SK-MEL-5 (cell line): ENCODE measurements at places on chromosomes 5 and 9. TPM values are rescaled to one million over a fixed set of nuclear protein-coding genes. Genes with fewer than 3 reads are reported as not detected.

GRCh38 chr9:85524531-85524930 lies 217.2 kb downstream of the AGTPBP1 start:
- DNase-seq = peak; percentile 55

DNA sequence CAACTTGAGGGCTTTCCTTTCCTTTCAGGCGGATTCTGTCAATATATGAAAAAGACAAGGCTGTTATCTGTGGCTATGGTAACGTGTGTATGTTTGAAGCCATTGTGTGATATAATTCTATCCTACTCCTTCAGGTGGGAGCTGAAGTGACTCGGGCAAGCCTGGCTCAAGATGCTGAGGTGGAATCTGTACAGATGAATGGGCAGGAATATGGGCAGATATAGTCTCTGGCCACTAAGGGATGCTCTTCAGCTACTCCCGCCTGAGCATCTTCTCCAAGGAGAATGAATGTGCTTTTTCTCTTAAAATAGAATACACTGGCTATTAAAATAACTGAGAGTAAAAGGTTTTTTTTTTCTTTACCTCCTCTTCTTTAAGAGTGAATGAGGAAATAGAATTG lies 244.8 kb downstream of the ADGRV1 start:
- no peak for DNase-seq

DNA sequence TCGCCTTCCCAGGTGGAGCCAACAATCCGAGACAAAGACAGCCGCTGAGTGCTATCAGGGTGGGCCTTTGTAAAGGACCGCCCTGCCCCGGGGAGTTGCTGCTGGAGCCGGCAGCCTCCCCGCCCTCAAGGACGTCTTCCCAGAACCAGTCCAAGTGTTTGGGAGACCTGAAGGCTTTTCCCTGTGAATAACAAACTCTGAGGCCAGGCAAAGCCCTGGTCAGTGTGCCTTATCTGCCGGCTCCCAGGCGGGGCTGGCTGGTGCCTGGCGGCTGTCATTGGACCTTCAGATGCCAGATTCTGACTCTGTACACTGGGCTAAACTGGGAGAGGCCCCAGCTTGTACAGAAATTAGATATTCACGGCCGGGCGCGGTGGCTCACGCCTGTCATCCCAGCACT lies 2.1 kb downstream of the SLC9A3 start:
- no peak for DNase-seq

GRCh38 chr5:180341595-180341994 lies 11.5 kb downstream of the GFPT2 start:
- no peak for DNase-seq

DNA sequence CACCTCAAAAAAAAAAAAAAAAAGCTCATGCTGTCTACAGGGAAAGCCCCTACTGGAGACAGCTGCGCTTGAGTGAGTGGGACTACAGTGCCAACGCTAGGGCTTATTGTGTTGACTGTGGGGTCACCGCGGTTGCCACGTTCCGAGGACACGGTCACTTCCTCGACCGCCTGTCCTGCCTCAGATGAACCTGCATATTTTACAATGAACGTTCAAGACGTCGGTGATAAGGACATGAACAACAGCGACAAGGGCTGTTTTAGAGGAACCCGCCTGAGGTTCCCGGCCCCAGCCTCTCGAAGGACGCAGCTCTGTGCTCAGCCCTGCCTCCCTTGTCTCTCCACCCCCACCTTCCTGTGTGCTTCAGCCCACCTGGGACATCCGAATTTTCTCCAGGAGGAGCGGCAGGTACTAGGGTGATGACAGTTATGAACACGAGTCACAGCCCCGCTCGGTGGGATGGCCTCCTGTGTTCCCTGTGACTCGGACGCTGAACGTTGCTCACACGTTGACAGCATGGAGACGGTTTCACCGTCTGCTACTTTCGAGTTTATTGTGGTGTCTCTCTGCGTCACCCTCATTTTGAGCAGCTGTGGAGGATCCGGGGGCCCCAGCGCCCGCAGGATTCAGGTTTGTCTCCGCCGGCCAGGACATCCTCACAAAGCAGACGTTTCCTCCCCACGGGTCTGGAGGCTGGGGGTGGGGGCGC lies 11.3 kb upstream of the DIPK1B start:
- DNase-seq = no peak

DNA sequence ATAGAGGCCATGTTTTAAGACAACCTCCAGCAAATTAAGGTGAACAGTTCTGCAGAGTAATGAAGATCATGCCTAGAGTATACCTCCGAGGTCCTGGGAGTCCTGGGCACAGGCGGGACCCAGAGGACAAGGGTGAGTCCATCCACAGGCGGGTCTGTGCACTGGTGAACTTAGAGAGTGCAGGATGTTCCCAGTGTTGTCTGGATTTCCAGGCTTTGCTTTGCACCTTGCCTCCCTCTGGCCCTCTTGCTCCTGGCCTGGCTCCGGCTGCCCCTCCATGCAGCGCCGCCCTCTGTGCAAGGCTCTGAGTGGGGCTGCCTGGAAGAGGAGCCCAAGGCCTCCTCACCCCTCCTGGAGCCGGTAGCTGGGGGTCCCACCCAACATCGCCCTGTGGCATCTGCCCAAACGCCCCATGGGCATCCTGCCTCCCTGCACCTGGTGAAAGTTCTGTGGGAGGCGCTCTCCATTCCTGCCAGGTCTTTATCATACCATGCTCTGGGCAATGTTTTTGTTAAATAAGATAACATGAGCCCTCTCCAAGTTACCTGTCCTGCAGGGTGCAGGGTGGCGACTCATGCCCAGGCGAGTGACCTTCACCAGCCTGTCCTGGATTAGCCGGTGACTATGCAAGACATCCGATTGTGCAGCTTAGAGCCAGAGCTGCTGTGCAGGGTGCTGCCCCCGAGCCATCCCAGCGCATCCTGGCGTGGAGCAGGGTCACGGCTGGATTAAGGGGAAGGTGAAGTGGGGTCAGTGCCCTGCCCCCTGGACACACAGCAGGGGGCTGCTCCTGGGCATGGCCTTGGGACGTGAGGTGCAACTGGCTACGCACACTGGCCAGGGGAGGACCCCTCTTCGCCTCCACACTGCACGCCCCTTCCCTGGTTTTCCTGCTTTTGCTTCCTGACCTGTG lies 41.3 kb upstream of the LPCAT1 start:
- DNase-seq = no peak

- DNase-seq = peak; percentile 12
Measured at GRCh38 chr5:82106207-82106606, 134.4 kb downstream of the ATG10 start.

GRCh38 chr5:130164966-130165365 lies 260.7 kb downstream of the CHSY3 start:
- DNase-seq = no peak

DNA sequence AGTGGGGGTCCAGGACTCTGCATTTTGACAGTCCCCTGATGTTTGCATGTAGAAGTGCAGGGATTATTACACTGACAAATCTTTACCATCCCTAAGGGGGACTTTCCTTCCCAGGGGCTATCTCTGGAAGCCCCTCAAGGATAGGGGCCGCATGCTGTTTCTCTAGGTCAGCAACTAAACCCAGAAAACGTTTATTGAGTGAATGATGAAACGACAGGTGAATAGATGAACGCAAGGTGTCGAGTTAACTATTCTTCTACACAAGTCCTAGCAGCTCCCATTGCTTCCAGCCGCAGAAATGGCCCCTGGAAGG lies 281 bp upstream of the HSD17B4 start:
- DNase-seq = no peak

- DNase-seq = no peak
Measured at GRCh38 chr9:135588371-135588770, 26.8 kb downstream of the PAEP start.

DNA sequence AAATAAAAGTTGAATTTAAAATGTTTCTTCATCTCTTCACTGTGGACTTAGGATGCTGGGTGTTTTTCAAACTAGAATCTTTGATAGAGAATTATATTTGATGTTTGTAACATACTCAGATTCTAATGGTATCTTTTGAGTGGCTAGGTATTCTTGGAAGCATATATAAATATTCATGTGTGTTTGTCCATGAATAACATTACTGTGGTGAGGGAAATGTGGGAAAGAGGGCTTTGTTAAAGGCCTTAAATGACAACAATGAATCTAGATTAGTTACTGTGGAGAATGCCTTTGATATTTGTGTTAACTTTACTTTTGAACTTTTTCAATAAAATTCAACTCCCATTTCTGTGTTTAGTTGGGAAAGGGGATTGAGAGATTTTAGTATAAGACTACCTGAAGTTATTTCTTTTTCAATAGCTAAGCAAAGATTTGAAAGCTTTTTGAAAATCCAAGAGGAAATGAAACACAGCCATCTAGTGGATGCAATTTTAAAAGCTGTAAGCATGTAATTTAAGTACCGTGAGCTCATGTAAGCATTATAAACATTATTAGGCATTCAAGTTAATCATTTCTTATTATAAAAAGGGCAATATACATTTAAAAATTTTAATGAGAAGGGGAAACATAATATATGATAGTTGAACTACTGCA lies 69.6 kb downstream of the CCDC171 start:
- peak; percentile 26 for DNase-seq

- DNase-seq = no peak
Measured at GRCh38 chr9:131674425-131675421, 65.2 kb downstream of the RAPGEF1 start.

DNA sequence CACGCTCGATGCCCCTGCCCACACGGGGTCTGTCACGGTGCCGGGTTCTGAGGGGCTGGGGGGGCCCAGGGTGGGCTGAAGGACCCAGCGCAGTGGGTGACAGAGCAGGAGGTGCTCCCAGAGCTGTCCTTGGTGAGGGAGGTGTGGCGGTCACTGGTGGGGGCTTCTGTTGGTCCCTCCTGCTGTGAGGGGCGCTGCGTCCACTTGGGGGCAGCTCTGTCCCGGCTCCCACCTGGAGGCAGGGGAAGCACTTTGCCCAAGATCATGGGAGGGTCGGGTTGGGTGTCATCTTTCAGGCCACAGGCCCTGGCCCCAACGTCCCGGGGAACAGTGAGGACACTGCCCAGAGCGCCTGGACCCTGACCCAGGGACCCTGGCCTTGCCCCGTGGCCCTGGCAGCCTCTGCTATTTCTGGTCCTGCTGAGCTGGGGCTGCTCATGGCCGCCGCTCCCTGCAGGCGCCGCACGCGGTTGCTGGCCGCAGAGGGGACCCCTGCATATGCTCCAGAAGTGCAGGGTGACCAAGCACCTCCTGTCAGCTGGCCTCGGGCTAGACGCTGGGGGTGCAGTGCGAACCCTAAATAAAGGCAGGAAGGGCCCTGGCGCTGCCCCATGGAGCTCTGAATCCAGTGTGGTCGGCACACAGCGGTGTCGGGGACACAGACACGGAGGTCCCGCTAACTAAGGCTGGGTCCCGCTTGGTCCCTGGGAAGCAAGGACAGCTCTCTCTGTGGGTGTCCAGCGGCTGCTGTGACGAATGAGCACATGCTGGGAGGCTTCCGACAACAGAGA lies 11.6 kb upstream of the RNU6ATAC start:
- DNase-seq = no peak

GRCh38 chr5:151881621-151882225 lies 42.9 kb downstream of the GLRA1 start:
- DNase-seq = no peak

GRCh38 chr5:84036842-84037241 lies 316.2 kb upstream of the HAPLN1 start:
- DNase-seq = no peak

DNA sequence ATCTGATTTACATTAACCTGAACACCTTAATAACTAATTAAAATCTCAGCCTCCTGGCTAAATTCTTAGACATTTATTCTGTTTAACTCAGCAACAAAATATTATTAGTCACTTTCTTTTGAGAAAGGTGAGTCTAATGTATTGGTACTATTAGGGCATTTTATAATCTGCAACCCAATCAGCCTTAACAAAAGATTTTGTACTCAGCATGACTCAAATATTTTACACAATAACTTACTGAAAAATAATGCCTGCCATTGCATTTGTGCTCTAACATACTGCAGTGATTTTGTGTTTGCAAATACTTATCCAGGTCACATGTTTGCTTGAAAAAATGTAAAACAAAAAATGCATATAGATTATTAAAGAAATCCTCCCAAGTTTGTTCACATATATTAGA lies 1129.9 kb downstream of the TAF11L14 start:
- DNase-seq = no peak

- no peak for DNase-seq
Measured at GRCh38 chr5:110161162-110161561, 471.4 kb downstream of the MAN2A1 start.

DNA sequence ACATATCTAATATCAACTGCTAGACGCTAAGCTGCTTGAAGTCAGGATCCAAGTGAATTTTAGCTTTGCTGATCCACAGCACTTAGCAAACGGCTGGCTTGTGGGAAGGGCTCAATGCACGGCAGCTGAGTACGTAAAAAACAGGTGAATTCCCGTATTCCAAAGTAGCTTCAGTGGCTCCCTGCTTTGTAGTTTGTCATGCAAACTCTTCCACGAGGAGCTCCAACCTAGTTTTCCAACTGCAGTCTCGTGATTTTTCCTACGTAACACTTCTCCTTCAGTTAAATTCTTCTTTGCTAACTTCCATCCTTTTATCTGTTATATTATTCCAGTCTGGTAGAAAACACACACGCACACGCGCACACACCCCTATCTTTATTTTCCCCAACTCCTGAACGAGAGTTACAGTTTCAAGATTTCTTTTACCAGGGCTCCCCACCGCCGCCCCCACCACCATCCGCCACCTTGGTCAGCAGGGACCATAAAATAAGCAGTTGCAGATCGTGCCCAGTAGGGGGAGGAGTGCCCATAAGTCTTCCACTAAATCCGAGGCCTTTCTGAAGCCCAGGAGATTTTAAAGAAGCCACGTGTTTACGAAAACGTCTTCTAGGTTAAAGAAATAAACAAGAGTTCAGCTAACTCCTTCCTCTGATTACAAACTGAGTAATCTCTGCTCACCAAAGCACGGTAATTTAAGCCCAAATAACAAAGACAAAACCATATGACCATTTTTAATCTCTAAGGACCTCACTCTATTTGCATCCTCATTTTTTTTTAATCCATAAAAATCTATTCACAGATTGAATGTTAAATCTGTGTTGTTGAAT lies 34.8 kb upstream of the TRIO start:
- peak; percentile 93 for DNase-seq

DNA sequence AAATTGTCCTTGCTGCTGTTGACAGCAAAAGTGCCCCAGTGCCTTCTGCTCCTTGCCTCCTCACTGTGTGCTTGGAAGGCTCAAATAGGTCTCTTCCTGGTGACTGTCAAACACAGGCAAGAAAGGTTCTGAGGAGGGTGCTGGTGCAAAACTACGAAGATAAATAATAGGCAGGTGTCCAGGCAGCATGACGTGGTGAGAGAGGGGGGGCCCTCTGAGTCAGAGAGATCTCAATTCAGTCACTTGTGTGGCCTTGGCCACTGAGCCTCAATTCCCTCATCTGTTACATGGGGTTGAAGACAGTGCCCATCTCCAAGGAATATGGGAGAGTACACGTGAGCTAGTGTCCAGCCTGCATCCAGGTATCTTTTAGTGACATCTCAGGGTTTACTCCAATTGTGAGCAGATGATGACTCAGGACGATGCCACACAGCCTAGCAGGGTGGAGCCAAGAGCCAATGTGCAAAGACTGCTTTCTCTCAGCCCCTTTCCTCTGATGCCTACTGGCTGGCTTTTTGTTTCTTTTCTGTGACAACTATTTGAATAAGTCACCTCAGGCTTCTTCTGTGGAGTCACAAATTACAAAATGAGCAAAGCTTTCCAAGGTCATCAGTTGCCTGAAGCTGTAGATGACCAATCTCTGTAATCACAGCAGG lies 29.7 kb upstream of the SMIM32 start:
- no peak for DNase-seq

NIM1K gene
- total RNA-seq = 0.19 and 0.61 TPM in 2 replicates

MCTP1 gene
- 39.3 and 48.2 TPM in 2 replicates for total RNA-seq

ABITRAM gene
- total RNA-seq = 11.8 and 14.1 TPM in 2 replicates

PCDH12 gene
- not detected in 2 replicates for total RNA-seq

WNT8A gene
- total RNA-seq = not detected in 2 replicates
